Left ventricle myocardium inferior (tissue), 1 donor: ENCODE measurements at places on chromosomes 16 and 17. TPM values are rescaled to one million over a fixed set of nuclear protein-coding genes. Genes with fewer than 3 reads are reported as not detected.

DNA sequence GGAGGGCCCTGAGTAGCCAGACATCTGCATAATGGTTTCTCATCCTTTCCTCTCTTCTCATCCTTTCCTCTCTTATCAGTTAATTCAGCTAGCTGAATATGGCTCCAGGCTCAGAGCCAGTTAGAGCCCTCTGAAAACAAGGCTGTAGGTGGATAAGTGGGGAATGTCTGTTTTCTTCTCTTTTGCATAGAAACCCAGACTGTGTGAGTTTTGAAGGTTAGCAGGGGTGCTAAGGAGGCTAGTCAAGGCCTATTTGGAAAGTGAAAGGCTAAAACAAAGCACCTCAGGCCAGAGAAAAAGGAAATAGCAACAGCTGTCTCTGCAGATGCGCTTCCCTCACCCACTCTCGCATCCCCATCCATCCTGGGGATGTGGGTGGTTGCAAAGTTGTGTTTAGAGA, 420.9 kb downstream of the SHISA9 start:
- H3K36me3 ChIP-seq: no peaks in the 10 kb centered on the region
- peaks cover 13% of the 10 kb centered on the region for H3K27me3 ChIP-seq
- no peak overlapping the region for H3K27ac ChIP-seq
- H3K4me3 ChIP-seq: no peak overlapping the region
- no peaks in the 10 kb centered on the region for H3K4me1 ChIP-seq

DNA sequence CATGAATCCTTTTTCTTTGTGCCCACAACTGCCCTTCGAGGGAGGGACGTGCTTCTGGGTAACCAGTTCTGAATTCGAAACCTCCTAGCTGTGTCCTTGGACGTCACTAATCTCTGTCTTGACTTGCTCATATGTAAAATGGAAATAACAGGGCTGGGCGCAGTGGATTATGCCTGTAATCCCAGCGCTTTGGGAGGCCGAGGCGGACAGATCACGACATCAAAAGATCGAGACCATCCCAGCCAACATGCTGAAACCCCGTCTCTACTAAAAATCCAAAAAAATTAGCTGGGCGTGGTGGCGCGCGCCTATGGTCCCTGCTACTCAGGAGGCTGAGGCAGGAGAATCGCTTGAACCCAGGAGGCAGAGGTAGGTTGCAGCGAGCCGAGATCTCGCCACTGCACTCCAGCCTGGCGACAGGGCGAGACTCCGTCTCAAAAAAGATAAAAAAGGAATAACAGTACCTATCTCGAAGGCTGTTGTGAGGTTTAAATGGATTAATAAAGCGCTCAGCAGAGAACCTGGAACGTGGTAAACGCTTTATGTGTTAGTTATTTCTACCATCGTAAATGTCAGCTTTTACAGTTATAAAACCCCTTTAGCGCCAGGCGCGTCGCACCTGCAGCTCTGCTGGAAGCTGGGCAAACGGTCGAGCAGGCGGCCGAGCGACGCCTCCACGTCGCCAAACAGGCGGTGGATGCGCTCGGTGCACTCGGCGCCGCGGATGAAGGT, 641 bp downstream of the COG8 start:
- no peaks in the 10 kb centered on the region for H3K27me3 ChIP-seq
- no peak for DNase-seq
- peaks cover 62% of the 10 kb centered on the region for H3K36me3 ChIP-seq
- H3K4me3 ChIP-seq: peak overlapping the region; percentile 93

DNA sequence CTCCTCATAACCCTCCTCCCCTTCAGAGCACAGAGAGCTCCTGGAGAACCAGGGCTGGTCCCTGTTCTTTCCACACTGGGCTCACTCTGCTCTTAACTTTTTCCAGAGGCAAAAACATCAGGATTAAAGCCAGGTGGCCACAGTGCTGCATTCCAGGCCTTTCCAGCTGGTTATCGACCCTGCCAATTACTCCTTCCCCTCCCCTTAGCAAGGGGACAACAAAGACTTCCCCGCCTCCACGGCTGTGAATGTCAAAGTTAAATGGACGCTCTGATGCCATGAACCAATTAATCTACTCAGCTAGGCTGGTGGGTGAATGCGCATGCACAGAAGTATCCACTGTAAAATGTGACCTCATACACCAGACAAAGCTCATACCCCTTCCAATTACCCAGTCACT, 23.1 kb downstream of the ACLY start:
- H3K36me3 ChIP-seq: peaks cover 94% of the 10 kb centered on the region
- H3K27me3 ChIP-seq: no peaks in the 10 kb centered on the region
- H3K4me1 ChIP-seq: peaks cover 20% of the 10 kb centered on the region
- peak; percentile 30 for DNase-seq
- no peak overlapping the region for H3K4me3 ChIP-seq
- H3K27ac ChIP-seq: peak overlapping the region; percentile 74

- no peaks in the 10 kb centered on the region for H3K27me3 ChIP-seq
- peak overlapping the region; percentile 72 for H3K27ac ChIP-seq
- DNase-seq: no peak
- peaks cover 44% of the 10 kb centered on the region for H3K36me3 ChIP-seq
These were observed 12.7 kb downstream of the CDK5RAP3 start for GRCh38 chr17:47983492-47984223.

GRCh38 chr17:46890638-46891037, 32.3 kb upstream of the GOSR2 start:
- no peak overlapping the region for H3K4me3 ChIP-seq
- H3K4me1 ChIP-seq: peaks cover 12% of the 10 kb centered on the region
- H3K27ac ChIP-seq: no peak overlapping the region
- DNase-seq: no peak
- peaks cover 93% of the 10 kb centered on the region for H3K27me3 ChIP-seq

DNA sequence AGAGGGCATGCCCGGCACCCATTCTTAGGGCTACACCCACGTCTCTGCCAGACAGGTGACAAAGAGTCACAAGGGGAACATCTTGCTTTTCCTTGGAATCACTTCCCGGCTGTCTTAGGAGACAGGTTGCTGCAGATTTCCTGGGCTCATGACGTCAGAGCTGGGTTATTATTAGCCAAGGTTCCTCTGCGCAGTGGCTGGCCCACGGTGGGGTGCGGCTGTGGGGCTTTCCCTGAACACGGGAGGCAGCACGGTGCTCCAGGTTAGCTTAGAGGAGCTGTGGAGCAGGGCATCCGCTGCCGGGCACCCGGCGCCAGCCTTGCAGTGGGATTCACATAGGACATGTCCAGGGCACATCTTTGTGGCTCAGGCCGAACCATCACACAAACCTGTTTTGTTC, 118.0 kb upstream of the PLCG2 start:
- no peaks in the 10 kb centered on the region for H3K27me3 ChIP-seq
- H3K27ac ChIP-seq: no peak overlapping the region
- H3K36me3 ChIP-seq: peaks cover 45% of the 10 kb centered on the region
- H3K4me3 ChIP-seq: no peak overlapping the region

ARL5C gene
- not detected for total RNA-seq

GRCh38 chr17:76840443-76840767, 27.8 kb upstream of the MGAT5B start:
- H3K27me3 ChIP-seq: peaks cover 90% of the 10 kb centered on the region
- no peak for DNase-seq
- H3K36me3 ChIP-seq: no peaks in the 10 kb centered on the region
- peaks cover 19% of the 10 kb centered on the region for H3K4me1 ChIP-seq

KRTAP9-8 gene
- total RNA-seq: not detected

- no peaks in the 10 kb centered on the region for H3K36me3 ChIP-seq
- H3K27ac ChIP-seq: peak overlapping the region; percentile 42
- peak; percentile 68 for DNase-seq
- peaks cover 46% of the 10 kb centered on the region for H3K4me1 ChIP-seq
These were observed 16.2 kb downstream of the RPH3AL start for GRCh38 chr17:336110-337021.

DNA sequence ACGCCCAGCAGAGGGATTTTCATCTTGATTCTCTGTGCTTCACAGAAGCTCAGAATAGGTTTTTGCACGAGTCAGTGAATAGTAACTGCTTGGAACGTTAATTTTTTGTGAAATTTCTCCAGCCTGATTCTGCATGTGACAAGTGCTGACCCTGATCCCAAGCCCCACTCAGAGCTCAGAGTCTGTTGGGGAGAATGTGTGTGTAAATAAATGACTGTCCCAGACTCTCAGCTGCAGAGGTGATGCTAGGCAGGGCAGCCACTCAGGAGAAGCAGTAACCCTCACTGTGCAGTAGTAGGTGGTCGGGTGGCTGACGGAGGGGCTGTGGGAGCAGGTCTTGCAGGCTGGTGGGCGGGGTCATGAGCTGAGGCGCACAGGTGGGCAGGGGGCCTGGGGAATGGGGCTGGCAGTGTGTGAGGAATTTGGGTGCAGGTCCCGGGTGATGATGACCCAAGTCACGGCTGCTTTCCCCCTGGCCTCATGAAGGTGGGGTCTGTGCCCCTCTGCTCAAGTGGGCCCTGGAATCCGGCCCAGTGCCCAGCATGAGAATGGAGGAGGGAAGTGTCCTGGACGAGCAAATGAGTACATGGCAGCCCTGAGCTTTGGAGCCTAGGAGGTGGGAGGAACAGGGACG, 16.3 kb upstream of the FOXK2 start:
- no peak for DNase-seq
- H3K36me3 ChIP-seq: no peaks in the 10 kb centered on the region
- no peak overlapping the region for H3K27ac ChIP-seq
- H3K27me3 ChIP-seq: no peaks in the 10 kb centered on the region
- H3K4me3 ChIP-seq: no peak overlapping the region

GRCh38 chr16:69316595-69317034, 5.5 kb downstream of the VPS4A start:
- H3K27ac ChIP-seq: no peak overlapping the region
- peaks cover 80% of the 10 kb centered on the region for H3K36me3 ChIP-seq
- H3K27me3 ChIP-seq: no peaks in the 10 kb centered on the region
- H3K4me1 ChIP-seq: peaks cover 40% of the 10 kb centered on the region
- H3K4me3 ChIP-seq: no peak overlapping the region
- no peak for DNase-seq

- no peak overlapping the region for H3K27ac ChIP-seq
- DNase-seq: no peak
- H3K27me3 ChIP-seq: peaks cover 53% of the 10 kb centered on the region
- no peaks in the 10 kb centered on the region for H3K4me1 ChIP-seq
These were observed 154.7 kb downstream of the GRIN2A start for GRCh38 chr16:10027553-10027952.

CMTM2 gene
- not detected for total RNA-seq

GRCh38 chr17:75005291-75005690, 7.2 kb upstream of the MRPL58 start:
- H3K4me1 ChIP-seq: no peaks in the 10 kb centered on the region
- peaks cover 59% of the 10 kb centered on the region for H3K36me3 ChIP-seq
- no peak for DNase-seq
- H3K4me3 ChIP-seq: no peak overlapping the region

GRCh38 chr17:30151471-30151870, 34.9 kb downstream of the NSRP1 start:
- H3K4me1 ChIP-seq: no peaks in the 10 kb centered on the region
- H3K27ac ChIP-seq: no peak overlapping the region
- no peak overlapping the region for H3K4me3 ChIP-seq
- DNase-seq: no peak

DNA sequence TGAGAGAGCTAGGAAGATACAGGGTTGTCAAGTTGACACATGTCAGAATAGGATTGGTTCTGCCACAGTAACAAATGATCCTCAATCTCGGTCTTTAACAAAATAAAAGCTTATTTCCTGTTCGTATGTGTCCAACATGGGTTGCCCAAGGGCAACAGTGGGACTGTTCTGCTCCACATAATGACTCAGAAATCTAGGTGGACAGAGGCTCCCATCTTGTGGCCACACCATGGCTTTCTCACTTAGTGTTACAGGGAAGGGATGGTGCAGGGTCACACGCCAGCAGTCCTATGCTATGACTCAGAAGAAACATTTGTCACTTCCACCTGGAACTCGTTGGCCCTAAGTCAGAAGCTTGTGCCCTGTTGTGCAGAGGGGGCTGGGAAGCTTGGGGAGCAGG, 364.9 kb downstream of the SNX29 start:
- H3K36me3 ChIP-seq: no peaks in the 10 kb centered on the region
- H3K27ac ChIP-seq: no peak overlapping the region
- no peak overlapping the region for H3K4me3 ChIP-seq
- DNase-seq: no peak

ATP2A1 gene
- 0.38 TPM for total RNA-seq

GRCh38 chr17:9531034-9531433, 44.6 kb downstream of the STX8 start:
- H3K36me3 ChIP-seq: no peaks in the 10 kb centered on the region
- no peak for DNase-seq
- no peak overlapping the region for H3K27ac ChIP-seq

DNA sequence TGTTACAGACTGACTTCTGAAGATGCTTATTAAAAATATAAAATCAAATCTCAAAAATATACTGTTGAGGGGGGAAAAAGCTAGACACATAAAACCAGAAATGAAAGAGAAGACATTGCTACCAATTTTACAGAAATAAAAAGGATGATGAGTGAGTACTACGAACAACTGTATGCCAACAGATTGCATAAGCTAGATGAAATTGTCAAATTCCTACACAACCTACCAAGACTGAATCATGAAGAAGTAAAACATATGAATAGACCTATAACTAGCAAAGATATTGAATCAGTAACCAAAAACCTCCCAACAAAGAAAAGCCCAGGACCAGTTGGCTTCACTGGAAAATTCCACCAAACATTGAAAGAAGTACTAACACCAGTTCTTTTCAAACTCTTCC, 3.5 kb upstream of the CAPNS2 start:
- H3K27me3 ChIP-seq: no peaks in the 10 kb centered on the region
- H3K36me3 ChIP-seq: no peaks in the 10 kb centered on the region
- H3K27ac ChIP-seq: peak overlapping the region; percentile 16
- H3K4me3 ChIP-seq: no peak overlapping the region

- no peak for DNase-seq
- H3K36me3 ChIP-seq: peaks cover 78% of the 10 kb centered on the region
- no peaks in the 10 kb centered on the region for H3K27me3 ChIP-seq
- H3K27ac ChIP-seq: no peak overlapping the region
These were observed 35.8 kb downstream of the AMFR start for GRCh38 chr16:56389554-56389953.

DNA sequence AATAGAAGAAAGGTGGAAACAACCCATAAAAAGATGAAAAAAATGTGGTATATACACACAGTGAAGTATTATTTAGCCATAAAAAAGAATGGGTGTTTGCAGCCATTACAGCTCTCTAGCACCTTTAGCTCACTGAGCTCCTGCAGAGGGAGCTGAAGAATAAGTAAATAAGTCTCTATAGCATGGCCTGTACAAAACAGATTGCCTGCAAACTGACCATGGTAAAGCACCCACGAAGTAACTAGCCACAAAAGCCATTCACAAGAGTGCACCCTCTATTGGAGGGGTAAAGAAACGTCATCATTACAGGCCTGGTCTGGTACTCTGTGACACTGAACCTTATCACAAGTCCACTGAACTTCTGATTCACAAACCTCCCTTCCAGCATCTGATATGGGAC, 76.3 kb downstream of the USP32 start:
- no peak overlapping the region for H3K27ac ChIP-seq
- no peak overlapping the region for H3K4me3 ChIP-seq
- DNase-seq: no peak
- no peaks in the 10 kb centered on the region for H3K27me3 ChIP-seq
- no peaks in the 10 kb centered on the region for H3K4me1 ChIP-seq

HSD11B2 gene
- 0.99 TPM for total RNA-seq

PAGR1 gene
- total RNA-seq: 12.9 TPM

- H3K4me1 ChIP-seq: peaks cover 13% of the 10 kb centered on the region
- no peak overlapping the region for H3K27ac ChIP-seq
- DNase-seq: no peak
These were observed 44.2 kb downstream of the ADCY7 start for GRCh38 chr16:50310308-50311133.

- no peak for DNase-seq
- H3K27ac ChIP-seq: no peak overlapping the region
- H3K4me1 ChIP-seq: no peaks in the 10 kb centered on the region
These were observed 114.0 kb upstream of the GOT2 start for GRCh38 chr16:58847902-58848661.
